ENCODE measurements at places on chromosomes 5 and 9.
A peak's percentile ranks its signal among the peaks of the same experiment; 100 is the strongest.

DNA sequence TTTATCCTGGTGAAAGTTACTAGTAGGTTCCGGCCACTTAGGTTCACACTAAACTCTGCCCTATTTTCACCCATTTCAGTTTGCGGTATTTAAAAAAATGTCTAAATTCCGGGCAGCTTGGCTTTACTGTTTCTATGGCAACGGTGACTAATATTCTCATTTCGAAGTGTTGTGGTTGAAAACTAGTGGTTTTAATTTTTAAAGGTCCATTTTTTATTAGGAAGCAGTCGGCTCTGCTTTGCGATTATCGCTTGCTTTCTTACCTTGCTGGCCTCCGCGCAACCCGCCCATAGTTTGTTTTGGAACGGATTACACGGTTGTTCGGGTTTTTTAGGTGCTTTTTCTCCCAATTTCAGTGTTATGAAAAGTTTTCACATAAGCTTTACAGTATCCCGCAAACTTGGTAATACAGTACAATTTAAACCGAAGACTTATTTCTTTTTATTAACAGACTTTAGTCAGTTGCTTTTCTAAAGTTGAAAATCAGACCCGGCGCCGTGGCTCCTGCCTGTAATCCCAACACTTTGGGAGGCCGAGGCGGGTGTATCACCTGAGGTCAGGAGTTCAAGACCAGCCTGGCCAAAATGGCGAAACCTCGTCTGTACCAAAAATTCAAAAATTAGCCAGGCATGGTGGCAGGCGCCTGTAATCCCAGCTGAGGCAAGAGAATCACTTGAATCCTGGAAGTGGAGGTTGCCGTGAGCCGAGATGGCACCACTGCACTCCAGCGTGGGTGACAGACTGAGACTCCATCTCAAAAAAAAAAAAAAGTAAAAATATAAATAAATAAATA is 1.6 kb downstream of the KDM4C start:
- peak; percentile 5 for DNase-seq

DNA sequence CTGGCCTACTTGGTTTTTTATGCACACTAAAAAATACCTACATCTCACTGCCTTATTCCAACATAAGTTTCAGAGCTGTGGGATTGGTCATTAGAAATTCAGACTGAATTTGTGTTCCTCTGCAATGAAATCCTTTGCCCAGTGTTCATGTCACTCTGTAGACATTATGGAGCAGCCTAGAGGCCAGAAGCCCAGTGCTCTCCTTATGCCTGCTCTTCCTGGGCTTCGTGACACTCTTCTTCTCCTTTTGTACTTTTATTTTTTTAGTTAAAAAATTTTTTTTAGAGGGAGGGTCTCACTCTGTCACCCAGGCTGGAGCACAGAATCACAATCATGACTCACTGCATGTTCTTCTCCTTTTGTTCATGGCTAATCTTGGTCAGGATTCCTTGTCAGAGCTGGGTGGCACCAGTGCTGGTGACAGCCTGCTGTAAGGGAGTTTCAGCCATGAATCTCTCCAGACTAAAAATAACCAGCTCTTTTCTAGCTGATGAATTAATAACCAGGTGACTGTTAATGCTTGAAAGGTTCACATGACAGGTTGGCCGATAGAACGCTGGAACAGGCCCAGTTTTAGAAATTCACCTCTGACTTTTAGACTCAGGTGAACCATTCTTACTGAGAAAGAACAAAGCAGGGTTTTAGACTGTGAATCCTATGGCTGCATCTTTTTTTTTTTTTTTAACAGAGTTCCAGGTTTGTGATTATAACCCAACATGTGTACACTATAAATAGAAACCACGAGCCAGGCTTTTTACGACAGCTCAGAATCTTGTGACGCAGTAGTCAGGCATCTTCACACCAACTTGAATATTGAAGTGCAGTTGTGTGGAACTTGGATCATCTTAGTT is 34.1 kb upstream of the C5orf47 start:
- DNase-seq = no peak

GRCh38 chr5:152523964-152524363 is 118.9 kb upstream of the NMUR2 start:
- DNase-seq = no peak

DNA sequence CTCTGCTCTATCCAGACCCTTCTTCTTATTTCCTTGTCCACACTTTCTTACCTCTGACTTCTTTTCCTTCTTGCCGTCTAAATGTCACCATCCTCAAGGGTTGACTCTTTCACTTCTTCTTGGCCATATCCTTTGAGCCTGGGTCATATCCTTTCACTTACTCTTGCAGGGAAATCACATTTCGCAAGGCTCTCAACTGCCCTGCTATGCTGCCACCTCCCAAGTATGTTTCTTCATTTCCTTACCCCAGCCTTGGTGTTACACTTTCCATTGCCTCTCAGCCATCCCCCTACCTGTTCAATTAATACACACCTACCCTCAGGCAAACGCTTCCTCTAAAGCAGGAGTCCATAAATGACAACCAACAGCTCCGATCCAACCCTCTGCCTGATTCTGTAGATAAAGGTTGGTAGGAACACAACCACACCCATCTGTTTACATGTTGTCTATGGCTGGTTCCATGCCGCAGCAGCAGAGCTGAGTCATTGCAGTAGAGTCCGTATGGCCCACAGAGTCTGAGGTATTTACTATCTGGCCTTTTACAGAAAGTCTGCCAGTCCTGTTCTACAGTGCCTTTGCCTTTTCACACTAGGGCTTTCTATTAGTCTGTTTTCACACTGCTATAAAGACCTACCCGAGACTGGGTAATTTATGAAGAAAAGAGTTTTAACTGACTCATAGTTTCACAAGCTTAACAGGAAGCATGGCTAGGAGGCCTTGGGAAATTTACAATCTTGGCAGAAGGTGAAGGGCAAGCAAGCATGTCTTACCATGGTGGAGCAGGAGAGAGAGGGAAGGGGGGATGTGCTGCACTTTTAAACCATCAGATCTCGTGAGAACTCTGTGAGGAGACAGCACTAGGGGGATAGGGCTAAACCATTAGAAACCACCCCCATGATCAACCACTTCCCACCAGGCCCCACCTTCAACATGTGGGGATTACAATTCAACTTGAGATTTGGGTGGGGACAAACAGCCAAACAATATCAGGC is 97.9 kb downstream of the SV2C start:
- no peak for DNase-seq

DNA sequence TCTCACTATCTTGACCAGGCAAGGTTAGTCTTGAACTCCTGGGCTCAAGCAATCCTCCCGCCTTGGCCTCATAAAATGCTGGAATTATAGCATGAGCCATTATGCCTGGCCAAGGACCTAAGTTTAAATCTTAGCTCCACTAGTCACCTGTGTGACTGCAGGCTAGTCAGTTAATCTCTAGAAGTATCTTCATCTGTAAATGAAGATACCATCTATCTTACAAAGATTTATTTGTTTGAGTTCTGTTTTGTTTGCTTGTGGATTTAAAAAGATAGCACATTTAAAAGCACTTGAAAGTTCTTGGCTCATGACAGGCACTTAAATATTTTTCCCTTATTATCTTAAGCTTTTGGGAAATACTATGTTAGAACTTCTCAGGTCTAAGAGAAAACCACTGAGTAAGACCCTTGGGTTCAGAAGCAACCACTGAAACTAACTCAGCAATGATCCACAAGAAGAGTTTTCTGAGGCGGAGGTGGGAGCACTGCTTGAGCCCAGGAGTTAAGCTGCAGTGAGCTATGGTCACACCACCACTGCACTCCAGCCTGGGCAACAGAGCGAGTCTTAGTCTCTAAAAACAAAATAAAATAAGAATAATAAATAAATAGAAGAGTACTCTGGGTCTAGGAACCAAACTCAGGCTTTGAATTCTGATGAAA is 19.1 kb downstream of the TMEM245 start:
- DNase-seq = no peak

DNA sequence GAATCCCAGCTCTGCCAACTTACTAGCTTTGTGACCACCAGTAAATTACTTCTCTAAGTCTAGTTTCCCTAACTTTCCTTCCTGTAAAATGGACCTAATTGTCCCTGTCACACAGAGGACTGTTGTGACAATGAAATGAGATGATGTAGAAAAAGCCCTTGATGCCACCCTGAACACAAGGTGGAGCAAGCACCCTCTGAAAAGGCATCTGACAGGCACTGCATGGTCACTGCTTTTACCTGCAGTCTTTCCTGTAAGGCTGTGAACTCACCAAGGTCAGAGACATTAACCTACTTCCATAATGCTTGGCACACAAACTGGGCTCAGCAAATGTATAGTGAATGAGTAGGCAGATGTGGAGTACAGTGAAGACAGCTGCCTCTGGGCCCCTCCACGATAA is 6.1 kb downstream of the SLC31A2 start:
- DNase-seq = no peak

DNA sequence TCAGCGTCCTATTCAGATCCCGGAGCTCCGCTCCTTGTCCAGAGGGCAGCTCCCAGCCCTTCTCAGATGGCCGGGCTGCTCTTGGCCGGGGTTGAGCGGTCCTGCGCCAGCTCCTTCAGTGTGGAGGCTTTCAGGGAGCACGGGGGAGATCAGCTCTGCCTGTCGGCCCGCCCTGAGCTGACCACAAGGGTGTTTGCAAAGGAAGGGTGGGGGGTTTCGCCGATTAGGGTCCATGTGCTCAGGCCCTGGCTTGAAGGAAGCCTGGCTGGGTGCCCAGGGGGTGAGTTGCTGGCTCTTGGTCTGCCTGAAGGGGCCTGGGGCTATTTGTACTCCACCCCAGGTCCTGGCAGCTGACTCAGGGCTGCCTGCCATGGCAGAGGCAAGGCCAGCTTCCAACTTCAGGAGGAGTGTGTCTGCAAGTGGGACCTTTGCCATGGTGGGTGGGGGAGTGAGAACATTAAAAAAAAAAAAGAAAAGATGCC is 250.1 kb upstream of the KLF4 start:
- no peak for DNase-seq

DNA sequence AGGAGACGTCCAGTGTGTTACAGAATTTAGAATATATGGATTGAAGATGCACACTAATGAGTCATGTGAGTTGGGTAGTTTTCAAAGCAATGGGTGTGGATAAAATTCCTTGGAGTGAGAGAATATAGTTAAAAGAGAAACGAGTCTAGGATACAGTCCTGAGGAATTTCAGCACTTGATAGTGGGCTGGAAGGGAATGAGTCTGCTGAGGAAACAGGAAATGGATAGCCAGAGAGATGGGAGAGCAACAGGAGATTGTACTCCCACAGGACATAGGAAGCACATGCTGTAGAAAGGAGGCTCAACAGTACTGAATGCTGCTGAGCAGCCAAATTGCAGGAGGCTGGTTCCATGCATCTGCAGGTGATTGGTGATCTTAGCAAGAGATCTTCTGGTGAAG is 68.1 kb downstream of the FBN2 start:
- no peak for DNase-seq

- DNase-seq = no peak
Observed at GRCh38 chr5:111486055-111486454, 26.3 kb downstream of the STARD4 start.

GRCh38 chr5:122815218-122815767 is 30.1 kb upstream of the SNX24 start:
- no peak for DNase-seq

DNA sequence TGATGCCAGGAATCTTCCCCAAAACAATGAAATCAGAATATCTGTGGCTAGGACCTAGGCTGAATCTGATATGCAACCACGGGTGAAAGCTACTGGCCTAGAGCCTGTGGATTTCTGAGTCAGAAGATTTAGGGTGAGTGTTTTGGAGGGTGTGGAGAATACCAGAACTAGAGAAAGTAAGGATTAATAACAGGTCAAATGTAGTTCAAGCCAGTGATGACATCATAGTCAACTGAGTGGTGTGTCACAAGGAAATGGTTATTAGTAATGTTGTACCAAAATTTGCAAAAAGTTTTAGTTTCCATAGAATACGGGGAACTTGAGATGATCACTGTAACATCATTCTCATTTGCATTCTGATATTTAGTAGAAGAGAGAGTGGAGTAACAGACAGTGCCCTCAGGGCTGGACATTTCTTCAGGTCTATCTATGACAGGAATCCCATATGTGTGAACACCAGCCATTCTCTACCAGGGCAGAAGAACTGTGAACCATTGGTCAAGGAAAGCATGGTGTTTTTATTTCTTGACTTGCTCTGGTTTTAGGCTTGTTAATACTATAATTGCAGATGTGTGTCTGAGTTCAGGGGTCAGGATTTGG is 3.7 kb downstream of the GALNT12 start:
- DNase-seq = no peak

DNA sequence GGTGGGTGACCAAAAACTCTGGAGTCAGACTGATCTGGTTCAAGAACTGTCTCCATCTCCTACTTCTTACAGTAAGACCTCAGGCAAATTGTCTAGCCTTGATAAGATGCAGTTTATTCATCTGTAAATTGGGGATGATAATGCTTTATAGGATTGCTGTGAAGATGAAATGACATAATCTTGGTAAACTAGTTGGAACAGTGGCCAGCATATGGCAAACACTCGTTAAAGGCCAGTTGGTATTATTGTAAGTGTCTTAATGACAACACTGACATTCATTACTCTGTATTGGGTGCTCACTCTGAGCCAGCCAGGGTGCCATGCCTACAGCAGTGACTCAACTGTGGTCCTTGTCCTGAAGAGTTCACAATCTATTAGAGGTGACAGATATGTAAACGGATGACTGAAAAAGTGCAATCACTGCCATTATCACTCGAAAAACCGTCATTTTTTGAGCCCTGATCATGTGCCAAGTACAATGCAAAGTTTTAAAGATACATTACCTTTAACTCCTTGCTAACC is 84.9 kb upstream of the HSPA9 start:
- DNase-seq = no peak

GRCh38 chr5:179146277-179146676 is 86.1 kb downstream of the ZNF354C start:
- DNase-seq = no peak

DNA sequence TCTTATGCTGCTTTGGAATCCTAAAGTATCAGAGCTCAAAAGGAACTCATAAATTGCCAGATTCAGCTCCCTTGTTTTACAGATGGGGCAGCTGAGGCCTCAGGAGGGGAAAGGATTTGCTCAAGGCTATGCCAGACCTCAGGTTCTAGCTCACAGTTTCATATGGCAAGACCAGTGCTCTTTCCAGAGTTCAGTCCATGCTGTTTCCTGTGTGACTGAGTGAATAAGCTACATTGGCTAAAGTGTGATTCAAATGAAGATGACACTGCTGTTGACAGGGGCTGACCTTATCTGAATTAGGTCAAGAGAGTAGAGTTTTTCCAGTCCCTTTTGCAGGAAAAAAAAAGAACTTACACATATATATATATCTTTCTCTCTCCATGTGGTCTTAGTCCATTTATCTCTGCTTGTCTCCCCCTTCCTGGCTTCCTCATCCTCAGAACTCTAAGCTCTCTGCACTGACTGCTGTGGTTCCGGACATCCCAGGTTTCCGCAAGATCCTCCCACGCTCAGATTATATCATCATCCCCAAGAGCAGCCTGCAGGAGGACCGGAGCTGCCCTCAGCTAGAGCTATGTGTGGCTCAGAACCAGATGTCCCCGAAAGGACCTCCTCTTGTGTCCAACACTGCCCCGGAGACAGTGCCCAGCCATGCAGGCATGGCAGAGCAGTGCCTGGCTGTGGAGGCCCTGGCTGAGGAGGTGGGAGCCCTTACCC is 9.3 kb downstream of the HMGXB3 start:
- DNase-seq = no peak
